ENCODE measurements at places on chromosomes 4 and X. TPM values are rescaled to one million over a fixed set of nuclear protein-coding genes. Genes with fewer than 3 reads are reported as not detected.
A peak's percentile ranks its signal among the peaks of the same experiment; 100 is the strongest.

GRCh38 chr4:145545538-145546174 is 64.0 kb downstream of the SMAD1 start:
- H3K4me1 ChIP-seq, result peaks cover 7% of the 10 kb centered on the region
- H3K27me3 ChIP-seq, result no peaks in the 10 kb centered on the region
- peaks cover 2% of the 10 kb centered on the region for H3K36me3 ChIP-seq
- no peak overlapping the region for H3K4me3 ChIP-seq

Gene ARSJ
- not detected for total RNA-seq

- no peaks in the 10 kb centered on the region for H3K4me1 ChIP-seq
- DNase-seq, result no peak
- no peak overlapping the region for H3K4me3 ChIP-seq
Measured at GRCh38 chr4:92634882-92635281, 331.1 kb downstream of the GRID2 start.

DNA sequence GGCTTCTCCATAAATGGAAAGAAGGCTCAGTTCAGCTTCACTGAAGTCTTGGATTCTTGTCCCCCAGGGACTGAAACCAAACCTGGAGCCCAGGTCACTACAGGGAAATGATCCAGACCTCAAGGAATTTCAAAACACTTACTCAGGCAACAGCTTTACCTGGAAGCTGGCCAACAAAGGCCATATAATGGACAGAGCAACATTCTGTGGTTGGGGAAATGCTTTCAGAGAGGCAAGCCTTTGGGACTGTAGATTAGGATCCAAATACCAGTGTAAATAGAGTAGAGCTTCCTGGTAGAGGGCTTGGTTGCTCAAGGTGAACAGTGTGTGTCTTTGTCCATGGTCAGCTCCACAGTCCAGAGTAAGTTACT is 57.0 kb upstream of the PROM1 start:
- H3K36me3 ChIP-seq, result peaks cover 2% of the 10 kb centered on the region
- no peak overlapping the region for H3K4me3 ChIP-seq
- DNase-seq, result no peak
- H3K27ac ChIP-seq, result no peak overlapping the region

Gene NR3C2
- 42.5 TPM for total RNA-seq

GRCh38 chr4:108165586-108165985 is 3.1 kb downstream of the LEF1 start:
- peaks cover 5% of the 10 kb centered on the region for H3K36me3 ChIP-seq
- H3K27me3 ChIP-seq, result peaks cover 19% of the 10 kb centered on the region
- H3K27ac ChIP-seq, result peak overlapping the region; percentile 97
- peak overlapping the region; percentile 91 for H3K4me3 ChIP-seq

DNA sequence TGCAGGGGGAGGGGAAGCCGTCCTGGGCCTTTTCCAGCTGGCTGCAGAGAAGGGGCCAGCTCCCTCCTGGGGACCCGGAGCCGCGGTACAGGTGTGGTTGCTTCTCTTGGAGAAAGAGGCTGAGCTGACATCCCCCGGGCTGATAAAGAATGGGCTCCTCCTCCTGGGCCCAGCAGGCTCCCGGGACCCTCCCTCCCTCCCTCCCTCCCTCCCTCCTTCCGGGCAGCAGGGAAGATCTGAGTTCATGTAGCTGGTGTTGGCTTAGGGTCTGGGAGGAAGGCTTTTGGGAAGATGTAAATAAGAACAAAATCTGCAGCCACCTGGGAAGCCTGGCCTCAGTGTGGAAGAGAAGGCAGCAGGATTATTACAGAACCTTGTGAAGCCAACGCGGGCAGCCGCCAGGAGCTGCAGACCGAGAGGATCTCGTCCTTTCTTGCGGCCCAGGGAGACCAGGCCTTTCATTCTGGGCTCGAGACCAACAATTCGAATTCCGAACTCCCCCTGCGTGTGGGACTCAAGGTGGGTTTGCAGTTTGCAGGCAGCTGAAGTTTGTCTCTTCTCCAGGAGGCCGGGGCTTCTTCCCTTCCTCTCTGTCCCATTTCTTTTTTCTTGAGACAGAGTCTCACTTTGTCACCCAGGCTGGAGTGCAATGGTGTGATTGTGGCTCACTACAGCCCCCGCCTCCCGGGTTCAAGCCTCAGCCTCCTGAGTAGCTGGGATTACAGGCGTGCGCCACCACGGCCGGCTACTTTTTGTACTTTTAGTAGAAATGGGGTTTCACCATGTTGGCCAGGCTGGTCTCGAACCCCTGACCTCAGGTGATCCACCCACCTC is at the start of gene PLCXD1:
Gene PLCXD1 (plus strand): TSS at position 216 of the 834 bp plus-strand sequence. CDS start 2,807 bp downstream, outside the sequence.
- no peaks in the 10 kb centered on the region for H3K27me3 ChIP-seq
- DNase-seq, result no peak
- H3K4me3 ChIP-seq, result peak within 1 kb of the TSS; percentile 71
- peaks cover 9% of the 10 kb centered on the region for H3K4me1 ChIP-seq
- H3K27ac ChIP-seq, result no peak within 1 kb of the TSS
- H3K36me3 ChIP-seq, result no peaks in the 10 kb centered on the region

Gene IL3RA
- 2.8 TPM for total RNA-seq

DNA sequence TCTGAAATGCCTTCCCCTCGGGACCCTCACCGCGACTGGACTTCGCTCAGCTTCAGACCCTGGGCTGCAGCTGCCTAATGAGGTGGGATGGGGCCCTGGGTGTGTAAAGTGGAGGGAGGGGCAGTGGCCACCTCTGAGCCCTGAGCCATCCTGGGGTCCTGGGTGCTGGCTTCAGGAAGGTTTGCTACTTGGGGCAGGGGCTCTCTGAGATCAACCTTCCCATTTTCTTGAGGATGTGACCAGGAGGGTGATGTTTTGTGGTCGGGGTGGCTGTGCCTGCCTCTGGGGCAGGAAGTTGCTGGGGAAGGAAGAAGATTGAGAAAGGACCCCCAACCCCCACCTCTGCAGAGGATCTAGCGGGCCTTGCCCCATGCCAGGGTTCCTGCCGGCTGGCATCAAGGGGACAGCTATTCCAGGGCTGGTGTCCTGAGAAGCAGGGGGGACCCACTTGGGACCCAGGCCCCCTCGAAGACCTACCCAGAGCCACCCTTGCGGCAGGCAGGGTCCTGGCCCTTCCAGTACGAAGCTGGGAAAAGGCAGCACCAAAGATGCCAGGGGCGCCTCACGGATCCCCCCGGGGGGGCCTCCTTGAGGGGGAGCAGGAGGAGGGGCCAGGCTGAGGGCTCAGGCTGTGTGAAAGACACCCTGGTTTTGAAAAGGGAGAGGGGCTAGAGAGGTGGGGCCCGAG is 6.5 kb downstream of the SH3BP2 start:
- H3K4me3 ChIP-seq, result peak overlapping the region; percentile 91
- H3K4me1 ChIP-seq, result peaks cover 42% of the 10 kb centered on the region
- H3K36me3 ChIP-seq, result no peaks in the 10 kb centered on the region
- H3K27me3 ChIP-seq, result no peaks in the 10 kb centered on the region
- DNase-seq, result peak; percentile 7
- peak overlapping the region; percentile 92 for H3K27ac ChIP-seq

Gene GABRB1
- total RNA-seq, result not detected

GRCh38 chr4:119014658-119015057 is 121.0 kb upstream of the MYOZ2 start:
- H3K27ac ChIP-seq, result no peak overlapping the region
- no peaks in the 10 kb centered on the region for H3K36me3 ChIP-seq
- H3K4me1 ChIP-seq, result no peaks in the 10 kb centered on the region
- DNase-seq, result no peak

GRCh38 chr4:166230841-166231240 is 357.8 kb downstream of the TLL1 start:
- H3K27ac ChIP-seq, result no peak overlapping the region
- no peaks in the 10 kb centered on the region for H3K27me3 ChIP-seq
- no peaks in the 10 kb centered on the region for H3K36me3 ChIP-seq
- DNase-seq, result no peak

Gene TLR10
- total RNA-seq, result not detected

DNA sequence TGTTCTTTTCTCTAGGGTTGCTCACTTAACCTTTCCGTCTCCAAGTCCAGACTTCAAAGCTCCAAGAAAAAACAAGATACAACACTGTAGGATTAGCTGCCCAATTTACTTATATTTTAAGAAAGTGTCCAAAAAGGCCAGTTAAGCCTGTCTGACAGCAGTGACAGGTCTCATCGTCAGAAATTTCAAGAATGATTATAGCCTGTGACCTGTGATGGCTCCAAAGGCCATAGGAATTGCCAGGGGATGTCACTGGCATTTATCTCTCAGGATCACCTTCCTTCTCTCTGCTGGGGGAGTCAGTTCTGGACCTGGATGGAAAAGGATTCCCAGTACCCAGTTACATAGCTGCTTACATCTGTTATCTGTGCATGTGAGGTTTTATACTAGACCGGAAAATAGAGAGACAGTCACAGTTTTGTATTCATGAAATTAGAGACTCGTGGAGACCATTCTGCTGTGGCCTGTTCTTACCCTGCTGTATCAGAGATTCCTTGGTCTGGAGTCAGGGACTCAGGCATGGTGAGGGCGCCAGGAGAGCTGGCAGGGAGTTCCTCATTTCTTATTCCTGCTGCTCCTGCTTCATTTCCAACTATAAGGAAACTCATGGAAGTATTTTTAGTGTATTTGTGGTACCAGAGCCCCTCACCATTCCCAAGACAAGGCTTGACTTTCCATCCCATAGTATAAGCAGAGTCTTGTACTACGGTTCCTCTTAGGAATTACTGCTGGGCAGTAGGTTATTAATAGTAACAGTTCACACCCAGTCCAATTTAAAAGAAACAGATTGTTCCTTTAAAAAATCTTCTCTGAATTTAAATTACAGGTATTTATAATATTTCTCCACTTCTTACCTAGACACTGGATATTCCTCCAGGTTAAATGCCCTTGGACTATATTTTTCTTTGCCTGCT is 220.8 kb downstream of the SHROOM3 start:
- H3K4me3 ChIP-seq, result no peak overlapping the region
- H3K27ac ChIP-seq, result no peak overlapping the region
- peaks cover 31% of the 10 kb centered on the region for H3K27me3 ChIP-seq

Gene SLC6A14
- total RNA-seq, result not detected

GRCh38 chr4:73770917-73771316 is 30.5 kb downstream of the CXCL8 start:
- no peak for DNase-seq
- H3K36me3 ChIP-seq, result no peaks in the 10 kb centered on the region
- no peak overlapping the region for H3K4me3 ChIP-seq

Gene PPEF2
- 0.15 TPM for total RNA-seq

DNA sequence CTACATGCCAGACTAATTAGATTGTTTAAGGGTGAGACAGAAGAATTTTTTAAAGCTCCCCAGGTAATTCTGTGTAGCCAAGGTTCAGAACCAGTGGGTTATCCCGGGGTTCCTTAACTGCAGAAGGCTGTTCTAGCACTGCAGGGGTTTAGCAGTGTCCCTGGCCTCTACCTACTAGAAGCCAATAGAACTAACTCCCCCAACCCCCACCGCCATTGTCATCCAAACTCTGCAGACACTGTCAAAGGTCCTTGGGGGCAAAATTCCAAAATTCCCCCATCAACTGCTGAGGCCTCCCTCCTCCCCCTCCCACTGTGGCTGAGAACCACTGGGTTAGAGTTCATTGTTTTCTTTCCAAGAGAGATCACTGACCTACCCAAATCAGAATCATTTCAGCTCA is 66.4 kb downstream of the MOSPD2 start:
- no peak overlapping the region for H3K4me3 ChIP-seq
- no peak for DNase-seq
- H3K27ac ChIP-seq, result no peak overlapping the region
- no peaks in the 10 kb centered on the region for H3K4me1 ChIP-seq

DNA sequence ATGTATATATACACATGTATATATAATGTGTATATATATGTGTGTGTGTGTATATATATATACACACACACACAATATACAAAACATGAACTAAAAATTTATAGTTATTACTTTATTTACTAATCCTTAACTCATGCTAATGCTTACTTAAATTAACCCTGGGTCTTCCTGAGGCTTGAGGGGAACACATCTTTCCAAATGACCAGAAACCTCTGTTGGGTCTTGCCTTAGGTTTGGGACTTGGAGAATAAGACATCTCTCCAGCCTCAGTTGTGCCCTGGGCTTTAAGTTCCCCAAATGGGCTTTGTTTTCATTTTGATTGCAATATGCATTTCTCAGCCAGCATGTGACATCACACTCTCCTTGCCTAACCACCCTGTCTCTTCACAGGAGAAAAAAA is 7.7 kb downstream of the GEMIN8 start:
- no peaks in the 10 kb centered on the region for H3K36me3 ChIP-seq
- no peaks in the 10 kb centered on the region for H3K27me3 ChIP-seq
- peaks cover 6% of the 10 kb centered on the region for H3K4me1 ChIP-seq

DNA sequence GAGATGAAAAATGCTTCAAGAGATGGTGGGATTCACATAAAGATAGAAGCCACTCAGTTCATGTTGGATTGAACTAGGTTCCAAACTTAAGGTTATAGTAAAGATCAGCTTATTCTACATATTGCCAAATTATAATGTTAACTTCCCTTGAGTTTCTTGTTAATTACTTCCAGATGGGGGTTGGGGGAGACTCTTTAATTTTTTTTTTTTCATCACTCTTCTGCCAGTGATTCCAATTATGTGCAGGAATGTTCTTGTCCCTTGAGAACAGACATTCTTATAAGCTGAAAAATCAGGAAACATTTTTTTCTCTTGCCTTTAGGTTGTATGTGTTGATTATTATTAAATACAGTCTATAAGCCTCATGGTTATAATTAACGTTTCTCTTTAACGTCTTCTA is 30.0 kb downstream of the MND1 start:
- DNase-seq, result no peak
- H3K4me1 ChIP-seq, result no peaks in the 10 kb centered on the region
- H3K36me3 ChIP-seq, result no peaks in the 10 kb centered on the region
- H3K4me3 ChIP-seq, result no peak overlapping the region
- H3K27me3 ChIP-seq, result no peaks in the 10 kb centered on the region

All from T-helper 17 cell (primary cell).